ENCODE measurements at places on chromosomes 4 and X.

DNA sequence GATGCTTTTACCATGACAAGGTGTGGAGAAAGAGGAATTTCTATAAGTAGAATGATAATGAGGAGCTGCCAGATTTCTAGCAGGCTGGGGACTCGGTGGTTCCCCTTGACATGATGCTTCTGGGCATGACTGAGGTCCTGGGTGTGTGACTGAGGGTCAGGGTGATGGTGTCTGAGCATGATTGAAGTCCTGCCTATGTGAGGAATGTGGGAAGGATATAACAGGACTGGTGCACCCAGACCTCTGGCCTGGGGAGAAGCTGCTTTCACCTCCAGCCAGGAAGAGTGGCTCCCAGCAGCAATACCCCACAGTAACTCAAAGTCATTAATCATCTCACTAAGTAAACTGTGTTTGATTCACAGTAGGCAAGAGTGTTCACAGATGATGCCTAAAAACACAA, 17.4 kb downstream of the SORBS2 start:
- DNase-seq, result no peak

DNA sequence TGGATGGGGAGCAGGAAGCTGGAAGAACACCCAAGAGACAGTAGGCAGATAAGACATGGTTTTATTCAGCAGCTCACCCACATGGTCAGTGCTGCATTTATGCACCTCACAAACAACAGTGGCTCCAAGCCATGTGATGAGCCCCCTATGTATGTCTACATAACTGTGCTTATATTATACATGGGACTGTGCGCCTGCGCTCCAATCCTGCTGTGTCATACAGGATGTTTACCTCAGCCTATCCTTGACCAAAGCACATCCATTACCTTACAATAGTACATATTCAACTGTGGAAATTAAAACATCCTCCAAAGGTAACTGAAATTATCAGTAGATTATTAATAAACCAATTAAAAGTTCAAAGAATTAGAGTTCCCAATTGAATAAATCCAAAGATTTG, 44.1 kb upstream of the SGMS2 start:
- no peak for DNase-seq

DNA sequence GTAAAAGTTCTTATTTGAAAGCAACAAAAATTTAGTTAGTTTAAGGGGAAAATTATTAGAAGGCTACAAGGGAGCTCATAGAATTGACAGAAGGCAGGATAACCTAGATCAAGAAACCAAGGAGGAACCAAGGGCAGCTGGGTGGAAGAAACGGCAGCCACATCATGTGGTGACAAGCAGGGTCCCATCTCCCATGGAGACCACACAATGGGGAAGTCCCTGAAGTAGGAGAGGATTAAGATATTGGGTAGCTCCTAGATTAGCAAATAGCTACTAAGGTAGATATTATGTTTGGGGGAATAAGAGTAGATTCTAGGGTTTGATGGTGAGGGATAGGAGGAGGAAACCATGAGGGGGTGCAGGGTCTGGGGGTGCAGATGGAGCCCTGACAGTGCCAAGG, 48.0 kb upstream of the TMEM154 start:
- no peak for DNase-seq

DNA sequence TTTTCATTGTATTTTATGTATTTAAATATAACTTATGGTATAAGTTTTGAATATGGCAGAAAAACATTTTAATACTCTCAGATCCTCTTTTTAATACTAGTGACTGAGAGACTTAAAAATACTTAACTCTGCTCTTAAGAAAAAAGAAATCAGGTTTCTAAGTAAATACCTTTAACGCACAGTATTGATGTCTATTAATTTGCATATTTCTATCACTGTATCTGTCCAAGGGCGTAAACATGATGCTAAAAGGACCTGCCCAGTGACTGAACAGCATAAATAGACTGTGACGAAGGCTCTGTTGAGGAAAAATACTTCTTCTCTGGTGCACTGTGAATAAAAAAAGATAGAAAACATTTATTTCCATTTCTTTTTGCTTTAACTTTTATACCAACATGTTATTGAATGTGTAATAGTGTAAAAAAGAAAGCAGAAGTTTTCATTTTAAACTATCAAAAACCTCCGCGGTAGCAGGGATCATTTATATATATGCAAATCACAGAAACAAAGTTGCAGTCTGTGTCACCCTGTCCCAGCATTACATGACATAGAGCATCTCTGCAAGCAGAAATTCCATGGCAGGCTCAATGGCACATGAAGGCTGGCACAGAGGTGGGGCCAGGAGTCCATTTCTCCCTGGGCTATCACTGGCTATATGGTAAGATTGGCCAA, 75.4 kb downstream of the ZAR1 start:
- no peak for DNase-seq

DNA sequence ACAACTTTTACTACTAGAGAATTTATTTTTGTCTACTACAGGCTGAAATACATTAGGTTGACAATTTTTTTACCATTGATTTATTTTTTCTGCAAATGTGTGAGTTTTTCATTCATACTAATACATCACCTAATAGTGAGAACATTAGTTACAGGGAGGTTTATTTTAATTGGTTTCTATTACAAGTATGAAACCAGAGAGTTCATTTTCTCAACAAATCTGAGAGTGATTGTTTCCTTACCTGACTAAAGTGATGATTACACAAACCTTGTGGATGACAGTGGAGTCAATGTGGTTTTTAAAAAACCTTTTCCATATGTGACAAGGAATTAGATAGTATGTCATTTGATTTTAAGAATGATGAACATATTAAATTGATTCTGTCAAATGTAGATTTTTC, 227.4 kb downstream of the PALLD start:
- DNase-seq, result no peak

- DNase-seq, result no peak
These were observed 74.0 kb downstream of the PAK3 start for GRCh38 chrX:111170017-111170416.

DNA sequence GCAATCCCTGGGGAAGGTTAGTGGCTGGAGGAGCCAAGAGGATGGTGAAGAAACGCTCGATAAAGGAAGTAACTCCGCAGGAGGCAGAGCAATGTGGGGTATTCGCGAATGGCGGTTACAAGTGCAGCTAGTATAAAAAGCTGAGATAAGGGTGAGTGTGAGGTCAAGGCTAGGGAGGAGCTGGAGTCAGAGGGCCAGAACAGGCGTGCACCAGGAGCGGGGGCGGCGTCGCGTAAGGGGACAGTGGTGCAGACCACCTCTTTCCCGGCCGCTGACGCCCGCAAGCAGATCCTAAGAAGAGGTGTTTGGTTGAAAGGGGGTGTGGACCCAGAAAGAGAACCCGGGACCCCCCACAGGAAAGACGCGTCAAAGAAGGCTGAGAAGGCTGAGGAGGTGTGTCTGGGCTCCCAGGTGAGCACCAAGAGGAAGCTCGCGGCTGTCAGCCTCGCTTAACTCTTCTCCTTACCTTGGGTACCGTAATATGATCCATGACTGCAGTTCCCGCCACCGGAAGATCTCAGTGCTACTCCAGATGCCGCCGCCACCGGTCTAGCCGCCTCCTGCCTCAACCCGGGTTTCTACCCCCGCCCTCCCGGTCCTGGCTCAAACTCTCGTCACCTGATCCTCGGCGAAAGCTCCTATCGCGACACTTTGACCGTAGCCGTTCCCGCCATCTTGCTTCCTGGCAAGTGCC, at the start of gene MTMR8:
Gene MTMR8 (minus strand): TSS at position 579 of the 694 bp plus-strand sequence. CDS start 89 bp downstream, at position 490.
- peak; percentile 77 for DNase-seq

- DNase-seq, result no peak
These were observed 1.1 kb downstream of the GCNA start for GRCh38 chrX:71579136-71579989.

- no peak for DNase-seq
These were observed 15.0 kb upstream of the PAGE1 start for GRCh38 chrX:49710744-49711319.

Data from CD4-positive, alpha-beta T cell treated with Interleukin-4 for 4 hours (primary cell).